RWPE1 (cell line): ENCODE measurements at places on chromosomes 16 and 17.

- DNase-seq, result no peak
Measured at GRCh38 chr16:82926500-82926899, 299.7 kb downstream of the CDH13 start.

DNA sequence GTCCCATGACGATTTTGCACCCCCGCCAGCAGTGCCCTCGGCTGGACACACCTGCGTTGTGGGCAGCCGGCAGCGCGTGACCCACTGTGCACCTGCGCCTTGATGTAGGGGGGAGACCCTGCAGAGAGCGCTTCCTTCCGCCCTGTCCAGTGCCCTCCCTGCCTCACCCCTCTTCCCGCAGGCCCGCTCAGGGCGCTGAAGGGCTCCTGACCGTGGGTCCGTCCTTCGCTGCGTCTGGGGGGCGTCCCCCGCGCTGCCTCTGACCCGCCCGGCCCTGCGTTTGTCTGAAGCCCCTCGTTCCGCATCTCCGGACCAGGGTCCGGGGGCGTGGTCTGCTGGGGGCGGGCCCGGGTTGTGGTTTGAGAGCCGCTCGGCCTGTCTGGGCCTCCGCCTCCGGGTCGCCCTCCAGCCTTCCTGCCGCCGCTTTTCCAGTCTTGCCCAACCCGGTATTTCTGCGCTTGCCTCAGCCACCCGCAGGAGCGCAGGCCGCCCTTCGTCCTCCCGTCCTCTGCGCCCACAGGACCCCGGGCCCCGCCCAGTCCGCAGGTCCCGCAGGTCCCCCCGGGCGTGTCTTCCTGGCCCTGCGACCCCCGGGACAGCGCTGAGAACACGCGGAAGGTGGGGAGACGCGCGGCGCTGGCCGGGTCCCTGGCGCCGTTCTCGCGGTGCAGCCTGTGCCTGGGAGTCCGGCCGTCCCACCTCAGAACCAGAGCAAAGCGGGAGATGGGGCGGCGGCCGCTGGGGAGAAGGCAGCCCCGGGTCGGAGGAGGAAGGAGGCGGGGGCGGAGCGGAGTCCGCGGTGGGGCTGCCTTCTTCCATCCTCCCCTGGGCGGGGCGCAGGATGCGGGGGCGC is 4.0 kb upstream of the IL17C start:
- DNase-seq, result peak; percentile 57

- DNase-seq, result no peak
Measured at GRCh38 chr17:68963958-68964357, 8.8 kb upstream of the ABCA8 start.

- no peak for DNase-seq
Measured at GRCh38 chr17:31433091-31433790, 41.8 kb downstream of the RAB11FIP4 start.

DNA sequence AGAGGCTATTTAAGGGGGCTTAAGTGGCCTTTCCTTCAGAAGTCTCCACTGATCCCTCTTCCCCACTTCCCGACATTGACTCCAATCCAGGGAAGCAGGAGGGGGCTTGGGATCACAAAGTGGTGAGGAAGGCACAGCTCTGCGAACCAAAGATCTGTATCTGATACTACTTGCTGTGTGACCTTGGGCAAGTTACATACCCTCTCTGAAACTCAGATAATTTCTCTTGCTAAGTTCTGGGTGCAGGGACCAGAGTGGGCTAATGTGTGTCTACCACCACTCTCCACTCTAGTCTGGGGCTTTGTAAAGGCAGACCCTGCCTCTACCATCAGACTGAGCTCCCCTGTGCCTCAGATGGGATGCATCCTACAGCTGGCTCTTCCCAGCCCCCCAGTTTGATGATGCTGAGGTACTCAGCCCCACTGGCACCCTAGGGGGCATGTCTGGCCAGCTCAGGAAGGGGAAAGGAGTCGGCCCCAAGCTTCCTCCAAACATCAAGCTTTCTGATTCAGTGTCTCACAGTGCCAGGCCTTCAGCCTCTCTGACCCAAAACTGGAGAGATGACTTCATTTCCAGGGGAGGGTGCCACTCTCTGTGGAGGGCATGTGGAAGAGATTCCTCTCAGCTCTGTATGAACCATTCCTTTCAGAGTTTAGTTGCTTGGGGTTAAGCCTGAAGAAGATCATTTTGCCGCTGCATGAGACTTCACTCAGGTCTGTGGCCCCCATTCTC is 10.9 kb downstream of the DLX4 start:
- DNase-seq, result no peak

GRCh38 chr17:40556198-40556661 is 9.0 kb downstream of the CCR7 start:
- DNase-seq, result no peak

GRCh38 chr17:2695243-2695960 is 16.2 kb downstream of the CLUH start:
- no peak for DNase-seq

DNA sequence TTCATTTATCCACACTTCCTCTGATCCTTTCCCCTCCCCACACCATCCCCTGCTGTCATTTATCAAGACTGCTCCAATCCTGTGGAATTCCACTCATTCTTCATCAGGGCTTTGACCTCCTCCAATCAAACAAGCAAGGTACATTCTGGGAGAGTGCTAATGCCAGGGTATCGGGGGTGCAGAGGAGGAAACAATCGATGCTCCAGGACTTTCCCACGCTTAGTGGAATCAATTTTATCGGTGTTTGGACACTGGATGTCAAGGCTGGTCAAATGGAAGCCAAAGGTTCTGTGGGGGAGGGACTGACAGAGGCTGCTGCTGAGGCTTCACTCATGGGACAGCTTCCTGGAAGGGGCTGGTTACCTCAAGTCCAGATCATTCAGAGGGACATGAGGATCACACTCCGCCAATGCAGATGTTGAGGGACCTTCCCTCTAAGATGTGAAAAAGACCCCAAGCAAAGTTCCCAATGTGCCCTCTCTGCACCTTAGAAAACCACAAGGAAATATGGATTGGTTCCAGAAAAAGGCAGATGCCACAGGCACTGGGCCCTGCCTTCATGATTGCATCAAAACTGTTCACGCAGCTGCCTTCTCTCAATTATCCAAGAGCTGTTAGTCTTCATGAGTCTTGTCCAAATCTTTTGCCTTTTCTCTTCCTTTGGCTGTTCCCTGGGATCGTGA is 44.7 kb upstream of the SOX9 start:
- no peak for DNase-seq

DNA sequence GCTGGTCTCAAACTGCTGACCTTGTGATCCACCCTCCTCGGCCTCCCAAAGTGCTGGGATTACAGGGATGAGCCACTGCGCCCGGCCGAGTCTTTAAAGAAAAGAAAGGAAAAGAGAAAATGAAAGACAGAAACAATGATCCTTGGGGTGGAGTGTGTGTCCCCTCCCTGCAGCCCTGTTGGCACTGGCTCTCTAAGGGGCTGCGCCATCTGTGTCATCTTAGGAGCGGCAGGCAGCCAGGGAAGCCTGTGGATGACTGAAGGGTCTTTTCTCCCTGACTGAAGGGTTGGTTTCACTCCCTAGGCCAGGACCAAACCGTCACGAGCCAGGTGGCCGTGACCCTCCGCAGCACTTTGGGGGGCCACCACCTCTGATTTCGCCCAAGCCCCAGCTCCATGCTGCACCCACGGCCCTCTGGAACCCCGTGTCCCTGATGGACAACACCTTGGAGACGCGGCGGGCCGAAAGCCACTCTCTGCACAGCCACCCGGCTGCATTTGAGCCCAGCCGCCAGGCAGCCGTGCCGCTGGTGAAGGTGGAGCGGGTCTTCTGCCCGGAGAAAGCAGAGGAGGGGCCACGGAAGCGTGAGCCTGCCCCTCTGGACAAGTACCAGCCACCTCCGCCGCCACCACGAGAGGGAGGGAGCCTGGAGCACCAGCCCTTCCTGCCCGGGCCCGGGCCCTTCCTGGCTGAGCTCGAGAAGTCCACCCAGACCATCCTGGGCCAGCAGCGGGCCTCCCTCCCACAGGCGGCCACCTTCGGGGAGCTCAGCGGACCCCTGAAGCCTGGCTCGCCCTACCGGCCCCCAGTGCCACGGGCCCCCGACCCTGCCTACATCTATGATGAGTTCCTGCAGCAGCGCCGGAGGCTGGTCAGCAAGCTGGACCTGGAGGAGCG is 27.7 kb downstream of the GINS2 start:
- DNase-seq, result no peak

- DNase-seq, result no peak
Measured at GRCh38 chr17:62684179-62684578, 56.7 kb downstream of the MRC2 start.

DNA sequence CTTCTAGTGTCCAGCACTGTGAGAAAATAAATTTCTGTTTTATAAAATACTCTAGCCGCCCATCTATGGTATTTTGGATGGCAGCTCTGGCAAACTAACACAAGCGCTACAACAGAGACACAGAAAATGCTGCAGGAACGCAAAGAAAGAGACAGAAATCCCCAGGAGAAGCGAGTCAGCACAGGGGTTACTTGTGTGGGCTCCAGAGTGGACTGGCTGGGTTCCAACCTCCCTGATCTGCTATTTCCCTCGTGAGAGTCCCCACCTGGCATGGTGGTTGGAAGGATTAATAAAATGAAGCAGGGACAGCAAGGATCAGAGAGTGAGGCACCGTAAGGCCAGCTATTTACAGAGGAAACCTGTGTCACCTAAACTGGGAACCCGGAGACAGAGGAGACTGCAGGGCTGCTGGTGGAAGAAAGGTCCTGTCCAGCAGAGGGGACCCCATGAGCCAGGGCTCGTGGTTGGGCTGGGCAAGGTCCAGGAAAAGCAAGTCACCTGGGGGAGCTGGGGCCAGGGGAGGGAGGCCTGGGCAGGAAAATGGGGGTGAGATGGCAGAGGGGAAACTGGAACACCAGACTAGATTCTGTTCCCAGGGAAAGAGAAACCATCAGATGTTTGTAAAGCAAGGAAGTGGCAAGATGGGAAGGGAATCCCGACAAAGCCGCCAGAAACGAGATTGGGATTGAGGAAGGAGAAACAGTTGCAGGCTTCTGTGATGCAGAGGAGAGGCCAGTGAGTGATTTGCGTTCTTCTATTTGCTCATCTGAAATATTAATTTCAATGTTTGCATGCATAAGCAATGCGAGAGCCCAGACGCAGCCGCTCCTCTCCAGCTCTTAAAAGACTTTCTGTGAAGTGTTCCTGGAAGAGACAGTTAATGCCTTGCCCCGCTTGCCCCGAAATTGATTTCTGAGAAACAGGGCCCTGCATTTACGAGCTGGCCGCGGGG is 63.0 kb upstream of the TEKT3 start:
- DNase-seq, result no peak

DNA sequence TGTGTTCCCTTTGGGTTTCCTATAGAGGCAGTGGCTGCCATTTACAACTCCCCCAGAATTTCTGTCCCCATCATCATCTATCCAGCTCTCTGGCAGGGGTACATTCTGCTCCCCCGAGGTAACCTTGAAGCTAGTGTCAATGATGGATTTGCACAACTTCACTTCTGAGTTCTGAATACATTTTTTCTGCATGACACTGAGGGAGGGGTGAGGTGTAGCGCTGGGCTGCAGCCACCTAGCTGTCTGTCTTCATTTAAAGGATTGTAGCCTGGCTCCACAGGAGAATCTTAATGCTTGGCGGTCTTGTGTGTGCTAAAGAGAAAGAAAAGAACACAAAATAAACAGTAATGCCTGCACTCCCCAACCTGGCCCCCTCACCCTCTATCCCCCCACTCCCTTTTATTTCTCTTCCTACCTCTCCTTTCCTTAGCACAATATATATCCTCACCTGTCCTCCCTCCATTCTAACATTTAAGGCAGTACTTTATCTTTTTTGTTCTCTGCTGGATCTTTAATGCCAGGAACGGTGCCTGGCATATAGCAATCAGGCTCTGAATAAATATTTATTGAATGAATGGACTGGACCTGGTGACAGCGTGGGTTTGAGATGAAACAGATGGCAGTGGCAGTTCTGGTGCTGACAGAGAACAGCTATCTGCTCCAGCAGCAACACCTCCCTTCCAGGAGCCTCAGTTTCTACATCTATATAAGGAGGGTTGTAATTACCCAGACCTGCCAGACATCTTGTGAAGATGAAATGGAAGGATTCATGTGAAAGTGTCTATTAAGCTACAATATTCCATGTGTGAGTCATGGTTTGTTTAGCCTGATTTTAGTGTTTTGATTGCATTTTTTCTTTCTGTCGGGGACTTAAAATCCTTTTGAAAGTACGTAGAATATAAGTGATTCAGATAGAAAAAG is 163.5 kb upstream of the CDH11 start:
- DNase-seq, result no peak

DNA sequence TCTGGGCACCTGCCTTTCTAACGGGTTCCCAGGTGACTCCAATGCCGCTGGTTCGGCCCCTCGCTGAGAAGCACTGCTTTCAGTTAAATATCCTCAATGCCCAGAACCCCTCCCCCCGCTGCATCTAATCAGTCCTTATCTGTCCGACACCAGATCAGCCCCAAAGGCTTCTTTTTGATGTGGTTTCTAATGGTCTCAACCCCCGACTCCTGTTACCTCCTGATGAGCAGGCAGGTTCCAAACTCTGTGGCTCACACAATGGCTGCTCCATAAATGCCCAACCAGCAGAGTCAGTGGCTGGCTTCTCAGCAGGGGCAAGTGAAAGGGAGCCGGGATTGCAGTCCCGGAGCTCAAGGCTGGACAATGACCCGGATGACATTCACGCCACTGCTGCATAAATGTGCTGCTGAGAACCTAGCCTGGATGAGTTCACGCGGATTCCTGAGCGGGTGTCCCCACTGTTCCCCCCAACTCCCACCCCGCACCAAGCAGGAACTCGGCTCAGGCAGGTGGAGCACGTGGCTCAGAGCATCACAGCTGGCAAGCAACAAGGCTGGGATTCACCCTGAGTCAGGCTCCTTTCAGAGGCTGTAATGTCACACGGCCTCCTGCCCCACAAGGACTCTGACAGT is 1.0 kb upstream of the SLC38A8 start:
- DNase-seq, result no peak

DNA sequence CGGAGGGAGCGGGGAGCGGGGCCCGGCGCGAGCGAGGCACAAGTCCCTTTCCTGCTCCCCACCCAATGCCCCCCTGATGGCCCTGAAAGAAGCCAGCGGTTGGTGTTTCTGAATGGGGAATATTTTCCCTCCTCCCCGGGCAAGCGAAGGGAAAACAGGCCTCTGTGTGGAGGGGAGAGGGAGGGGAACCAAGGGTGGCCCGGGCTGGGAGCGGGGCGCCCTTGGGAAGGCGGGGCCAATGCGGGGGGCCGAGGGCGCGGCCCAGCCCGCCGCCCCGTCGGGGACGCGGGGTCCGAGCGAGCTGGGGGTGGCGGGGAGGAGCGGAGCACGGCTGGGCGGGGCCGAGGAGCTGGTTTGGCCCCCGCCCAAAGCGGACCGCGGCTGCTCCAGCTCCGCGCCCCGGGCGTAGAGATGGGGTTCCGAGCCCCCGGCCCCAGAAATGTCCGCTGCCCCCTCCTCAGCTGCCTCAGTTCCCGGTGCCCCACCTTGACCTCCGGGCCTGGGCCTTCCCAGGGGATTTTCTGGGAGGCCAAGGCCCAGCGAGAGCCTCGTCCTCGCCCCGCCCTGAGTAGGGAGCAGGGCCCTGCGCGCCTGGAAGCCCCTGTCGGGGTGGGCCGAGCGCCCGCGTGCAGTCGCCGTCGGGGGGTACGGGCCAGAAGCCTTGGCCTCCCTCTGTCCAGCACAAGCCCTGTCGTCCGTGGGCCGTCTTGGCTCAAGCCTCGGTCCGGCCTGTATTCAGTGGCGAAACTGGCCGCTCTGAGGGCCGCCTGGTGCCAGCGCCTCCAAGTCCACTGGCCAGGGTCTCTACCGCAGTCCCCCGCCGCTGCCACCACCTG is 3.9 kb upstream of the HEXIM1 start:
- no peak for DNase-seq

- DNase-seq, result no peak
Measured at GRCh38 chr17:35025541-35025940, 38.0 kb downstream of the RFFL start.
